Uterus (tissue), 4 donors: ENCODE measurements at places on chromosomes 3 and 15. TPM values are rescaled to one million over a fixed set of nuclear protein-coding genes. Genes with fewer than 3 reads are reported as not detected.

- DNase-seq: peak; percentile 70
- no peaks in the 10 kb centered on the region for H3K27me3 ChIP-seq
- peak overlapping the region; percentile 100 for H3K27ac ChIP-seq
- H3K36me3 ChIP-seq: no peaks in the 10 kb centered on the region
- H3K4me1 ChIP-seq: no peaks in the 10 kb centered on the region
Observed at GRCh38 chr3:128481438-128481942, 11.5 kb downstream of the GATA2 start.

DNA sequence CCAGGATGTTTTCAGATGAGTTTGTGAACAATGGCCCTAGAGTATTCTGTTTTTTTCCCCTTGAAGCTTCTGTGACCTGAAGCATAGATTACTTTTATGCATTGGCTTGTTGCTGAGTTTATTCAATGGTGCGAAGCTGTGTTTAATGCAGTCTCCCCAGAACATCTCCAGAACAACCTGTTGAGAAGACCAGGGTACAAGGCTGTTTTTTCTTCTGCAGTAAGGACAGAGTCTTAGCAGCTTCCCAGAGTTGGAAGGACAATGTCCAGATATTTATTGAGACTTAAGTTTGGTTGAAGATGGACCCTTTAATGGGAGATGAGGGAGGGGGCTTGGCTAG is 295.6 kb downstream of the LRTM1 start:
- no peak overlapping the region for H3K4me3 ChIP-seq
- H3K27me3 ChIP-seq: no peaks in the 10 kb centered on the region
- no peak overlapping the region for H3K27ac ChIP-seq
- DNase-seq: no peak
- no peaks in the 10 kb centered on the region for H3K4me1 ChIP-seq

Gene RASGRP1
- total RNA-seq: 0.82 TPM

DNA sequence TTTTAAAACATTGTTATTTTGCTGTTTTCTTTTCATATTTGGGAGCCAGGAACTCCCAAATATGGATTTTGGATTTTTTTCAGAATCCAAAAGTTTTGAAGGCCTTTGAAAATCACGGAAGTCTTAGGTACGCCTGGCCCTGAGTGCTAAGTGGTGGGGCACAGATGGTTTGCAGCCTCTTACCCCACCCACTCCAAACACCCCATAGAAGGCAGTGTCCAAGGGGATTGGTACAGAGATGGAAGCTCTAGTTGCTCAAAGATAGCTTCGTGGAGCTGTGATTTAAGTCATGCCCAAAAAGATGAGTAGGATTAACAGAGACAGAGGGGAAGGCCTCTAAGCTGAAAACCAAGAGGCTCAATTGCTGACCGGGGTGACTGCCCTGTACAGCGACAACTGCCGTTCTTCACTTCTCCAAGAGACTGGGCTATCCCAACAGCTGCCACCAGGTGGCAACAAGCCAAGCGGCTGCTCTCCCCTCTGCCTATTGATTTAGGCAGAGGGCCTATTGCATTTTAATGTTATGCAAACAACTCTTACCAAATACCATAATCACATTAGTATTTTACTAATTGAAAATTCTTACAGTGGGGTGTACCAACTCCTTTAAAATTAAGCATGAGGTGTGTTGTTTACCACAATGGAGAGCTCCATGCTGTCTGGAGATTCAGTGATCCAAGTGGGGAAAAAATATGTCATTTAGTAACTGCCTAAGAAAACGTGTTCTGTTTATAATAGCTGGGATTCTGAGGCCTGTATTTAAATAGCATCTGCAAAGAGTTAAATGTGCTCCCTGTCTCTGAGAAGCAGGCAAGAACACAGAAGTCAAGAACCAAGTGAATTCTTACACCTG is 64.0 kb upstream of the C15orf61 start:
- no peaks in the 10 kb centered on the region for H3K4me1 ChIP-seq
- H3K4me3 ChIP-seq: no peak overlapping the region
- H3K27me3 ChIP-seq: no peaks in the 10 kb centered on the region
- no peak overlapping the region for H3K27ac ChIP-seq
- H3K36me3 ChIP-seq: no peaks in the 10 kb centered on the region

- H3K4me1 ChIP-seq: no peaks in the 10 kb centered on the region
- DNase-seq: no peak
- H3K27ac ChIP-seq: no peak overlapping the region
- H3K27me3 ChIP-seq: no peaks in the 10 kb centered on the region
- H3K36me3 ChIP-seq: no peaks in the 10 kb centered on the region
Observed at GRCh38 chr3:86785386-86785785, 205.6 kb downstream of the VGLL3 start.

Gene OR5K2
- not detected for total RNA-seq

GRCh38 chr3:159787178-159787574 is 201.5 kb upstream of the IL12A start:
- no peaks in the 10 kb centered on the region for H3K27me3 ChIP-seq
- DNase-seq: no peak
- no peaks in the 10 kb centered on the region for H3K36me3 ChIP-seq

Gene LRTM1
- total RNA-seq: not detected

Gene DNAJC17
- total RNA-seq: 29.5 TPM

DNA sequence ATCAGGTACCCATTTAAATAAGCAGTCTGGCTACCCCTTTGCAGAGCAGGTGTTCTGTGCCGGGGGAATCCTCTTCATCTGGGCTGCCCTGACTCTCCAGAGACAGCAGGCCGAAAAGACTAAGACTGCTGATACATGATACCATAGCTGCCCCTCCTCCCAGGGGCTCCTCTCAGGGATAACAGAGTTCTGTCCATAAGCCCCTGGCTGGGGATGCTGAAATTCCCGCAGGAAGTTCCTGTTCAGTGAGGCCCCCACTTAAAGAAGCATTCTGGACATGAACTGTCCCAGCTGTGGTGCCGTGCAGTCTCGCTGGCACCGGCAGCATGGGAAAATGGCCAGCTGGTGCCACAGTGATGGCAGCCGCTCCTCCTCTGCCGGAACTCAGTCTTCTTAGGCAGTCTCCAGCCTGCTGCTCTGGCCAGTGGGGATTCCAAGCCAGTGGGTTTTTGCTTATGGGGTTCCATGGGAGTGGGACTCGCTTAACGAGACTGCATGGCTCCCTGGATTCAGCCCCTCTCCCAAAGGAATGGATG is 1026.2 kb downstream of the NAALADL2 start:
- H3K4me1 ChIP-seq: no peaks in the 10 kb centered on the region
- DNase-seq: no peak
- no peaks in the 10 kb centered on the region for H3K27me3 ChIP-seq

- H3K4me1 ChIP-seq: no peaks in the 10 kb centered on the region
- H3K27me3 ChIP-seq: no peaks in the 10 kb centered on the region
- H3K27ac ChIP-seq: no peak overlapping the region
- no peaks in the 10 kb centered on the region for H3K36me3 ChIP-seq
Observed at GRCh38 chr3:47761046-47761445, 20.6 kb downstream of the SMARCC1 start.

Gene ADGRG7
- 0.70 TPM for total RNA-seq

Gene ARGFX
- not detected for total RNA-seq

Gene PPP1R14D
- total RNA-seq: not detected

GRCh38 chr15:66310786-66311185 is 17.4 kb downstream of the DIS3L start:
- H3K27ac ChIP-seq: no peak overlapping the region
- no peak for DNase-seq
- no peaks in the 10 kb centered on the region for H3K27me3 ChIP-seq
- no peak overlapping the region for H3K4me3 ChIP-seq

Gene ZNF717
- 30.3 TPM for total RNA-seq

Gene RLBP1
- not detected for total RNA-seq
